ENCODE measurements at places on chromosomes 5 and 9.

DNA sequence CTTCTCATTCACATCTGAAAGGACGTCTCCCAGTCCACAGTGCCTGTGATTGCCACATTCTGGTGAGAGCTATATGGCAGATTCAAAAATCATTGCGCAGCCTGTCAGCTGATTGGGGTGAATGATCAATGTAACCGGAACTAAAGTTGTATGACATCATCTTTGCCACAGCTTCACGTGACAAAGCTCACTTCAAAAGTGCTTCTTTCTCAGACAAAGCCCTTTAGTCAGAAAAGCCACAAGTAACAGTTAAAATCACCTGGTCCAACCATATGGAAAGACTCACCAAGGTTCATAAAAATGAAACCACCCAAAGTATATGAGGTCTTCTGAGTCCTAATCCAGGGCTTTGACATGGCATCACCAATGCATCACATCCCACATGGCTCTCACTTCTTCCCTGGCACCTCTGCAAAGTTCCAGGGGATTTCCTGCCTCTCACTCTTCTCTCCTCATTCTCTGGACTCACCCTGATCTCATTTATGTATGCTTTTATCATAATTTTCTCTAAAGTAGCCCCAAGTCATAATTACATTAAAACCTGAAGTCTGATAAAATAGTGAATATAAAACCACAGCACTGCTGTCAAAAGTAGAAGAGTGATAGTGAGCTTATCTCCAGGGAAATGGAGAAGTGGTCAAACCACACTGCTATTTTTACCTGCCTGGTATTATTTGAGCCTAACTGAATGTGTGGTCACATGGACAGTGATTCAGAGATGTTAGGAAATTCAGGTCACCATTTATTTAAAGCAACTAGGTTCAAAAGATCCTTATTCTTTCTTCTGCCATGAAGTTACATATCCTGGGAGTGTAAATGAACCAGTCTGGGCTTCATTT is 193.1 kb upstream of the PTGER4 start:
- peak; percentile 69 for DNase-seq

- no peak for DNase-seq
Measured at GRCh38 chr9:14924230-14925219, 14.3 kb upstream of the FREM1 start.

- DNase-seq, result no peak
Measured at GRCh38 chr5:64678374-64678773, 11.9 kb upstream of the SHISAL2B start.

DNA sequence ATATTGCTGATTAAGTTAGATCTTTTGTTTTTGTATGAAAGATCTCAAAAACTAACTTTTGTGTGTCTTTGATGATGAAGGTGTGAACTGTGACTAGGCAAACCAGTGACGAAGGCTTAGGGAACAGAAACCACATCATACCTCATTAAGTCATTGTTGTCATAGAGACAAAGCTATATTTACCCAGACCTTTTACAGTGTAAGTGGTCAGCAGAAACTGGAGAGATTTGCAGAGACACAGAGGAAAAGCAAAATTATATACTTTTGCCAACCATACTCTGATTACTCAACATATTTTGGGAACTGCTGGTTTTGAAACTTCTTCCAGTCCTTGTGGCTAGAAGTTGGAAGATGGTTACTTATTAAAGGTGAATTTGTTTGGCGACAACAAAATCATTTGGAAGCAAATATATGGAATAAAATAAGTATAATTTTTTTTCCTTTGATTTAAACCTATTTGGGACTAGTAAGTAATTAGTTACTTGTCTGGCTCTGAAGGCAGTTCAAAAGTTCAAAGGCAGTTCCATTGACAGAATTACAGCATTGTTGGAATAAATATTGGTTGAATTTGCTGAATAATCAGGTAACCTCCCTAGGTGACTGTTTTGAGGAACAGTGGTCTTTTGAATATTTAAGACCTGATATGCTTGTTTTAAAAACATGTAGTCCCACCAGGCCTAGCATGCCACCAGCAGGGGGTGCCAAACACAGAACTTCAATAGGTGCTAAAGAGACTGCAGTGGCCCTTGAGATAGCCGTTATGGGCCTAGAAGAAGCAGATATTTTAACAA is 103.8 kb downstream of the RPS23 start:
- peak; percentile 57 for DNase-seq

DNA sequence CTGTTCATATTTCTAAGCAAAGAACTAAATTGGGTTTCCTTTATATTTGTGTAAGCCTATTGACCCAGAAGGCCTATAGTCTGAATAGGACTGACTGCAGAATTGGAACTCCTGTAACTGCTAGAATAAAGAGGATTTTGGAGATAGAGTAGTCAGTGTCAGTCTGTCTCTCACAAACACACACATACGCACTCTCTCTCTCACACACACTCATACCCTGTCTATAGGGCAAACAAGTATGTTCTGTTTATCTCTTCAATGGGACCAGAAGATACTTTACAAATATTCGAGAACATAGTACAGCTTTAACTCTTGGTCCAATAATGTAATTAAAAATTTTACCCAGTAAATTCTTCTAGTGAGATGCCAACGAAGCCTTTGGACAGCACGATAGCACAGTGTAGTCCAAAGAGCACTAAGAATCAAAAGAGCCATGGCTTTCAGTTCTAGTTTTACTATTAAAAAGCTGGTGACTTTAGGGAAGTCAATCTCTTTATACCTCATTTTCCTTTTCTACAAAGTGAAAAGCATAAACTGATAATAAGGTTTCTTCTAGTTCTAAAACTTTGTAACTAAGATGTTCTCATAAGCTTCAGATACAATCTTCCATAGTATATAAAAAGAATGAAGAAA is 19.3 kb downstream of the ABHD17B start:
- DNase-seq, result no peak

DNA sequence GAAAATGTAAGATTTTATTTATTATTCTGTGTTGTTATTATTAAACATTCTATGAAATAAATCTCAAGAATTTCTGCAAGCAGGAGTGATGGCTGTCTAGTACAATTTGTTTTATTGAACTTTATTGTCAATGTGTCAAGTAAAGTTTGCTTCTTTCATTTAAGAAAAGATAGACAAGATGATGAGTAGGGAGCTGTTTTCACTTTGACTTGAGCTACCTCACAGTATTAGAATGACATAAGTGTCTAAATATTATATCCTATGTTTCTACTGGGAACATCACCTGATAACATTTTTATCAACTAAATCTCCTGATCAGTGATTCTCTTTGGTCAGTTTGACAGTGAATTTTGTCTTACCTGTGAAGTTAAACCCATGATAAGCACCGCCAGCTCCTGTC is 12.7 kb upstream of the EDIL3 start:
- DNase-seq, result no peak

All from CD4-positive, alpha-beta T cell treated with Interferon alpha-2 for 1 hour (primary cell).